Hepatic stellate cell (primary cell): ENCODE measurements at places on chromosomes 12 and 14.

- no peak for DNase-seq
Measured at GRCh38 chr14:64200170-64200569, 94.0 kb downstream of the ESR2 start.

DNA sequence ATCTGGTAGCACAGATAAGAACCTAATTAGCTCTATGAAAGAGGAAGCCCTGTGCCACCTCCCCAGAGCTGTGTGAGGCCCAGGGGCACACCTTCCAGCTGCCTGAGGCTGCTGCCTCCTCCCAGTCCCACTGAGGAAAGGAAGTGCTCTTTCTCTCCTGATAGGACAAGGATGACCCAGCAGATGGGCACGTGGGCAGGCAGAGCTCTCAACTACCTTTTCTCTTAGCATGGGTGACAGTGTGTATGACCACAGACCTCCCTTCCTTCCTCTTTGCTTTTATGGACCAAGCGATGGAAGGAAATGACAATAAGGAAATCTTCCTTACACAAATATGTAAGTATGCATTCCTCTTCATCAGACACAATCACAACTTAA, 127.6 kb upstream of the AMIGO2 start:
- no peak for DNase-seq

DNA sequence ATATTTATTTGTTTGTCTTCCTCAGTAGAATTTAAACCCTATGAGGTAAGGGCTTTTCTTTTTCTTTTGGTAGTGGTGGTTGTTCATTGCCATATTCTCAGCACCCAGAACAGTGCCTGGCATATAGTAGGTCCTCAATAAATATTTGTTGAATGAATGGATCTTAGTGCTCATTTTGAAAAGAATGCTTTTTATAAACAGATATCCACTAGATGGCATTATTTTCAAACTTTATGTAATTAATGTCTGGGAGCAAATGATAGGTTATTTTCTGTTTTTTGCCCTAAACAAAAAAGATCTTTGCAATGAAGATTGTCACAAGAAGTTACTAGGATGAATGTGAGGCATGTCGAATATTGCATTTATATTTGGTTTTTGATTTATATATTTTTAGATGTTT, 64.1 kb downstream of the RAD51B start:
- no peak for DNase-seq

DNA sequence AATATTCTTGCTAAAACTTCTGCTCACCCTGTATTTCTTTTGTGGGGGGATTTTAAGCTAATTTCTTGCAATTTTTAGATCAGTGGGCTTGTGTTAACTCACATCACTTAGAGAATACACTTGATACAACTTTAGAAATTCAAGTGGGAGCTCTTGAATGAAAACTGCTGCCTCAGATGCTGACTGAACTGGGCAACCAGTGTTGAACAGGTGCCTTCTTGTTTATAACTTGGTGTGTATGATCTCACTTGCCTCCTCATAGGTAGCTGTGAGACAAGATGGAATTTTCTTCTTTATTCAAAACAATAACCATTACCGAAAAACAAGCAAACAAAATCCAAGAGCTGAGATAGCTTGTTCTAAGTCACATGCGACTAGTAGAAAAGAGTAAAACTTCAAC, 63.5 kb downstream of the FGD4 start:
- DNase-seq, result no peak

- DNase-seq, result no peak
Measured at GRCh38 chr14:92322516-92322915, 449 bp upstream of the SLC24A4 start.

- peak; percentile 41 for DNase-seq
Measured at GRCh38 chr14:50320283-50320682, 8.2 kb downstream of the DMAC2L start.

DNA sequence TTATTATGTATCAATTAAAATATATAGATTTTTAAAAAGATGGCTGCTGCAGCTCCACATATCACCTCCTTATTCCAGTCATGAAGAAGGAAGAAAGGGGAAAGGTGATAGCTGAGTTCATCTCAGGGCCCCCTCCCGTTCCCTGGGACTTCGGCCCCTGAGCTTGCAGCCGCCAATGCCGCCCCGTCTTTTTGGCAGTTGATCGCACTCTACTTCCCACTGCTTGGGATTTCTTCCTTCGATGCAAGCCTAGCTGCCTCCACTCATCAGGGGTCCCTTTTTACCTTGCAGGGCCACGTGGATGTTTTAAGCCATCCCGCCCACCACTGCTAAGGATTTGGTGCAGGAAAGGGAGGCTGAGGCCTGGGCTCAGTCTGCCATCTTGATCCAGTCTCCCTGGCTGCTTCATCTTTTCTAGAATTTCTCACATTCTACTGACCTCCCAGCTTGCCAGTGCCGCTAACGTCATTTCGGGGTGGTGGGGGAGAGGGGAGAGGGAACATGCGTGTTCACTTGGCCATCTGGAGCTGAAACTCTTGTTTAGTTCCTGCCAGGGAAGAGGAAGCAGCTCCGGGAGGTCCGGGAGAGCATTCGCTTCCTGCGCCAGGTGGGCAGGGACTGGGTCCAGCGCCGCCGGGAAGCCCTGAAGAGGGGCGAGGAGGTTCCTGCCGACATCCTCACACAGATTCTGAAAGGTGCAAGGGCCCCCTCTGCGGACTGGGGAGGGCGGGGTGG, 31.3 kb downstream of the CYP46A1 start:
- DNase-seq, result no peak

DNA sequence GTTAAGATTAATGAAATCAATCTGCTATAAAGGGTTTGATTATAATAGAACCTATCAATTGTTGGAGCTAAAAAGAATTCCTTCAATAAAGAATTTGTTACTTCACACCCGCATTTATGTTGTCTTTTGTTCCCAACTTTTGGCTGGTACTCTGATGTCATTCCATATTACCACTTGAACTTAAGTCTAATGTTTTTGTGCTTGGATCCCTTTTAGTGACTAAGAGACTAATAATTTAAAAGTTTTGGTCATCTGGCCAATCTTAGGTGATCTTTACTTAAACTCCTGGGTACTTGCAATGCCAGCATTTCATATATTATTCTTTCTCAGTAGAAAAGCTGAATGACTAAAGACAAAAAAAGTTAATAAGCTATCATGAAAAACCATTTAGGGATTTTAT, 113.0 kb downstream of the TMEM30B start:
- DNase-seq, result no peak

GRCh38 chr12:79690638-79691510, at the start of gene PAWR:
Gene PAWR (minus strand): TSS chr12:79690964. CDS start chr12:79690244, 720 bp downstream.
- DNase-seq, result peak; percentile 79

DNA sequence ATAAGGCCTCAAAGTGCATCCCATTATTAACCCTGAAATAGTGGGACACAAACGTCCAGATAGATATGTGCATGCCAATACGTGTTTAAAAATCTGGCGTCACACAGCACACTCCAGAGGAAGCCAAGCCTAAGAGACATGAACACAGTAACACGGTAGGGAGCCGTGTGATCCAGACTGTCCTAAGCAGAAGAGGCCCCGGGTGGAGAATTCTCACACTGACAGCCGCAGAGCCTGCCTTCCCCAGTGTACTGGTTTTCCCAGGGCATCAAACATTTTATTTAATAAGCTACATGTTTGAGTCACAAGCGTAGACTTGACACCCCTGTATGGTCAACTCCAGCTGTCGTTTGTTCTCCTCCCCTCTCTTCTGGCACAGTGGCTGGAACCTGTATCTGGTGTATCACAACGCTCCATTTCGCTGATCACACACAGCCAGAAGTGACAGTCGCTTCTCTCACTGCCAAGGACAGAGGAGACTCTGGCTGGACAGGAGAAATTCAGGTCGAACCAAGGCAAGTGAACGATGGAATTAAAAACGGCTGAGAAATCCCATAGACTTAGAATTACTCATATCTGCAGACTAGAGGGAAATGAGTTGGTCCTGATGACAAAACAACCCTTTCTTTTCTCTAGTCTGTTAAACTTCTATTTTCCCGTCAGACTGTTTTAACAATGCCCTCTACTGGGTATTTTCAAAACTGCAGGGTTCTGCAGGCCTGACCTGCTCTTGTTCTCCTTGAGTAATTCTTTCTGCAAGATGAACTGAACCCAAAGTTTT, 359.9 kb downstream of the RGS6 start:
- peak; percentile 41 for DNase-seq

GRCh38 chr12:67320614-67321295, 51.6 kb downstream of the CAND1 start:
- no peak for DNase-seq

DNA sequence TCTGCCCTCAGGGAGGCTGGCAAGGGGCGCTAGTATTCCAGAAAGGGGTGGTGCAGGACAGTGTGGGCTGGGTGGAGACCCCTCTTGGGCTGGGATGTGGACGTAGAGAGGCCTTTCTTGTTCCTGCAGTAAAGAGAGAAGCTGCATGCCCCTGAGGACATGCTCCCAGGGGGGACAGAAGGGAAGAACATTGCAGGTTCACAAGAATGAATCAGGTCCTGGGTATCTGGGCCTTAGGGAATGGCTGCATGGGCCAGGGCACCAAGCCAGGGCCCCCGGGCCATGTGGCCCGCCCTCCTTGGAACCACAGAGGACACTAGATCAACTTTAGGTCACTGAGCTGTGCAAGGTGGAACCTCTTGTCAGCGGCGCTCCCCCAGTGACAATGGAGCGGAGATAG, 51.8 kb downstream of the ZNF664 start:
- no peak for DNase-seq

- DNase-seq, result peak; percentile 77
Measured at GRCh38 chr14:50045039-50045711, 71.2 kb downstream of the VCPKMT start.

DNA sequence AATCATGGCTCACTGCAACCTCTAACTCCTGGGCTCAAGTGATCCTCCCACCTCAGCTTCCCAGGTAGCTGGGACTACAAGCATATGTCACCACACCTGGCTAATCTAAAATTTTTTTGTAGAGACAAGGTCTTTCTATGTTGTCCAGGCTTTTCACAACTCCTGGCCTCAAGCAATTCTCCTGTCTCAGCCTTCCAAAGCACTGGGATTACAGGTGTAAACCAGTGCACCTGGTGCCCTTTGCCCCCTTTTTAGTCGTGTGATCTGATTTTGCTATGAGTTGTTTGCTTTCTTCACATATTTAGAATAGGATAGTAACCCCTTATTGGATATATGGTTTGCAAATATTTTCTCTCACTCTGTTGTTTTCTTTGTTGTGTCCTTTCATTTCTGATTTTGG, 1.7 kb upstream of the RAD52 start:
- no peak for DNase-seq

GRCh38 chr12:11071414-11071813, 9.3 kb upstream of the TAS2R46 start:
- DNase-seq, result no peak

GRCh38 chr12:3311027-3311402, 180.0 kb upstream of the PRMT8 start:
- no peak for DNase-seq

- no peak for DNase-seq
Measured at GRCh38 chr12:82682851-82683261, 3.9 kb upstream of the TMTC2 start.

DNA sequence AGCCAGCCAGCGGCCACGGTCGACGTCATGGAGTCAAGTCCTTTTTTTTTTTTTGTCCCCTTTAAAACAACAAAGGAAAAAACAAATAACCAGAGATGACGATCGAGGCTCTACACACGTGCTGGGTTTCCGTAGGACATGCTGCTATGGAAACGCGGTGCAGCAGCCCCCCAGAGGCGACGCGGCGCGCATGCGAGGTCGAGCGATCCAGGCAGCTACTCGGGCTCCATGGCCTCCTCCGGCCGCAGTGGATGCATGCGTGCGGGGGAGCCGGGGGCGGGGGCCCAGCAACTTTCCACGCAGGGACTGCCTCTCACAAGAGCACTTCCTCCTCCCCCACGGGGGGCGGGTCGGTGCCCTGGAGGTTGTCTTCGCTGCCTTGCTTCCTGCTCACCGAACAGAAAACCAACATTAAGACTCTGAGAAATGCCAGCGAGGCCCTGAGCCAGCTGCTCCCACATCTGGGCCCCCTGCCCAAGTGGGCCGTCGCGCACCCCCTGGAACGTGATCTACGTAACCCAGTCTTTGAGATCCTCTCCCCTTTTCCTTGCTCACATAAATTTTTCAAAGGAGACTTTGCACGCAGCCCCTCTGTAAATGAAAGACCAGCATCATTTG, 30.7 kb downstream of the P2RX4 start:
- DNase-seq, result no peak

DNA sequence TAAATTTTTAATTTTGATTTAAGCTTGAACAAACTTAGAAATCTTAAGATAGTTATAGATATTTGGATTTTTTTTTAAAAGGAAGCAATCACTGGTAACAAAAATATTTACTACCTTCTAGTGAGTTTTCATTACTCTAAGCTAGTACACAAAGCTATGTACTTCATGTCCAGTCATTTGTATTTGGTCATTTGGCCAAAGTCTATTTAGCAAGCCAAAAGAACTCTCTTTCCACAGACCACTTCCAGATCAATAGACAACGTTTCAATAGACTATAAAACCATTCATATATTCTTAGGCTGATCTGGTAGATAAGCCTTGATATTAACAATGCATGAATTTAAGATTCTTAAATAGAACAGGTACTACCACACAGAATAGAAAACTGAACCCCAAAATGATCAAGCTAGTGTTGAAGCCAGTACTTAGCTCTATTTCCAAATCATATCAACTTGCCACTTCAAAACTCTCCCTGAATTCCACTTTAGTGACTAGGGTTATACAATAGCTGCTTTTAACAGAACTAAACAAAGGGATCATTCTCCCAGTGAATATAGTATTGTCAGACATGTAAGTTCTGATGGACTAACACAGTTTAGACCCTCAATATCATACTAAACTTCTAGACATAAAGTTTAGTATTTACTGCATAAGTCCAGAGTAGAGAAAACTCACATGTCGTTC, 21.7 kb downstream of the CAPRIN2 start:
- no peak for DNase-seq

DNA sequence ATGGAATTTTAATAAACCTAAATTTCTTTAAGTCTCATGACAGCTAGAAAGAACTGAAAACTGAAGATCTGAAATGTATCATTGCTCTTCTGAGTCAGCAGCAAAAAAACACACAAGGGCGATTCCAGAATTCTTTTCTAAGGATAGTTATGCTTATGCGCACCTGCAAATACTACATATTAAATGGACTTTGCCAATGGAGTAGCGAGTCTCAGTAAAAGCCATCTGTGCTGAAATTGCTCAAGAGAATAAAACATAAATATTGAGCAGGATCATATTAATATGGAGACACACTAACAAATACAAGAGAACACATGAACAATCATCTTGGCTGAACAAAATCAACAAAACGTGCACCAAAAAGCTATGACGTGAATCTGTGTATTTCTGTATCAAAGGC, 73.7 kb downstream of the CPNE8 start:
- DNase-seq, result no peak

- DNase-seq, result no peak
Measured at GRCh38 chr14:60161196-60162107, 3.7 kb downstream of the DHRS7 start.

- DNase-seq, result no peak
Measured at GRCh38 chr14:103057028-103057371, 349 bp downstream of the CDC42BPB start.

GRCh38 chr12:18382236-18382885, 121.0 kb downstream of the PIK3C2G start:
- DNase-seq, result peak; percentile 4

DNA sequence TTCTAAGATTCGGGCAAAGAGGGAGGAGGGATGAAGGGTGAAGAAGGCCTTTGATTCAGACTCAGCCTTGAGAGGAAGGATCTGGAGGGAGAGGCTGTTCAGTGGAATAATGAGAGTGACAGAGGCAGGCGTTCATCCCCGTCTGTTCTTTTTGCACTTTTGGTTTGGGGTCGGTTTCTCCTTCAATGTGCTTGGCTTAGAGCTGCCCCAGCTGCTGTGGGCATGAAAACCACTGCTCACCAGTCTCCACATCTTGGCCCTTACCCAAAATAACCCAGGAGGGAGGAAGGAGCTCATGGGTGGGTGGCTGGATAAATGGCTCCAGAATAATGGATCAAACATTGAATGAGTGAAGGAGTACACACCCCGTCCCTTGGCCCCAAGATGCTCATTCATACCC, 261.7 kb upstream of the FKBP4 start:
- no peak for DNase-seq
